ENCODE measurements at places on chromosomes 11 and 22.
A peak's percentile ranks its signal among the peaks of the same experiment; 100 is the strongest.

DNA sequence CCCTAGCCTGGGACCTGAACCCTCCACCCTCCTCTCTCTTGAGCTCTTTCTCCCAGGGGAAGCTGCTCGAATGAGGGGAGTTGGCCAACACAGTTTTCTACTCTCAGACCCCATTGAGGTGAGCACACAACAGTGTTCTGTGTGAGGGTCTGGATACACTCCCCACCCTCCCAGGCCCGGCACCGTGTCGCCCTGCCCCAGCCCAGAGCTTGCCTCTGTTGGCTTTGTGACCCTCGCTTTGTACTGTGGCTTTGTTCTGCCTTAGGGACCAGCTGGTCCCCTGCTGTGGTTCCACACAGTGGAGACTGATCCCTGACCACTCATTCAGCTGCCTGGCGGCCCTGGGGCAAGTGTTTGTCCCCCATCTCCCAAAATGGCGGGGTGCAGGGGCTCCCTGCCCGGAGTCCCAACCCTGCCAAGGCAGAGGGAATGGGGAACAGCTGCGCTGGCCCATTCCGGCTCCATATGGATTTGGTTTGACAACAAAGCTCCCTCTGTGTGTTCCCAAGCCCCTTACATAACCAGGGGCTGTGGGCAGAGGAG, 8.3 kb downstream of the ST3GAL4 start:
- DNase-seq = no peak

GRCh38 chr11:132601875-132602274, 930.4 kb downstream of the OPCML start:
- no peak for DNase-seq

DNA sequence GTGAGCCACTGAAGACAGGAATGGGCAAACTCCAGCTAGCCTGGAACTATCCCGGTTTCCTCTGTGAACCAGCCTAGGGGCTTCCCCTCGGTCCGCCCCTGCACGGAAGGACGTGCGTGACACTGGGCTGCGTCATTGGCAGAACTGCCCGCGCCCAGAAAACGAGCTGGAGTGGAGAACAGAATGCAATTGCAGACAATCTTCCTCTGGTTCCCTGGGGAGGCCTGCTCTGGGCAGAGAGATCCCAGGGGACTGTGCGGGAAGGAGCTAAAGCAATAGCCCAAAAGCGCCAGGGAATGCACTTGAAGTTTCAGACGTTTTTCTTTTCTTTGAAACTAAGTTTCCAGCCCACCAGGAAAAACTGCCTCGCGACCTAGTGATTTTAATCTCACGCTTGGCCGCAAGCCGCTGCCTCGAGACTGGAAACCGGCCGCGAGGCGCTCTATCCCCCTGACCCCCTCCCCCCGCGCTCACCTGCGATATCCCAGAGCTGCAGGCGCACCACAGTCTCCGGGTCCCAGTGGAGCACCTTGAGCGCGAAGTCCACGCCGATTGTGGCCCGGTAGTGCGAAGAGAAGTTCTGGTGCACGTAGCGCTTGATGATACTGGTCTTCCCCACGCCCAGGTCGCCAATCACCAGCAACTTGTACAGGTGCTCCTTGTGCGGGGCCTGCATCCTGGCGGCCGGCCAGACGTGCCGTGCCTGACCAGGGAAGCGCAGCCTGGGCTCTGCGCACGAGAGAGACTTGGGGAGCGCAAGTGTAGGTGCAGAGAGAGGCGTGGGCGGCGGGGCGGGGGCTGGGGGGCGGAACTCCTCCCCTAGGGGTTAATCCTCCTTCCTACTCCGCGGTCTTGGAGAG, at the start of gene RAB38:
Gene RAB38, minus strand, starts transcription at position 735 of the 860 bp plus-strand sequence. Its CDS starts 59 bp downstream, at position 676.
- peak; percentile 75 for DNase-seq

DNA sequence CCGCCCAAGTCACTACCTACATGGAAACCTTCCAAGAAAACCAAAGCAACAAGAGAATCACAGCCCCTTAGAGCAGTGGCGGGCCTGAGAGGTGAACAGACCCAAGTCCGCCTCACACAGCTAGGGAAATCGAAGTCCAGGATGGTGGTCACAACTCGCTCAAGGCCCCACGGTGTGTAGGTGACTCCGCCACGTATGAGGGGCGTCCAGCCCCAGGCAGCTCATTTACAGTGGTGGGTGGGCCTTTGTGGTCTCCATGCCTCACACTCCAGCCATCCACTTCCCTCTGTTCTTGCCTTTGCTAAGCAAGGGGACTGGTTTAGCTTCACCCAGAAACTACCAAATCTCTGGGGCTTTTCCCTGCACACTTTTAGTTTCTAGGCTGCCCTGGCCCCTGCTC, 9.7 kb upstream of the TCF20 start:
- peak; percentile 51 for DNase-seq

- DNase-seq = peak; percentile 89
Observed at GRCh38 chr11:65988791-65989592, 13.0 kb downstream of the EIF1AD start.

GRCh38 chr11:63845303-63845702, 6.4 kb downstream of the MARK2 start:
- DNase-seq = no peak

GRCh38 chr11:44776551-44777208, 49.9 kb downstream of the TSPAN18 start:
- no peak for DNase-seq

DNA sequence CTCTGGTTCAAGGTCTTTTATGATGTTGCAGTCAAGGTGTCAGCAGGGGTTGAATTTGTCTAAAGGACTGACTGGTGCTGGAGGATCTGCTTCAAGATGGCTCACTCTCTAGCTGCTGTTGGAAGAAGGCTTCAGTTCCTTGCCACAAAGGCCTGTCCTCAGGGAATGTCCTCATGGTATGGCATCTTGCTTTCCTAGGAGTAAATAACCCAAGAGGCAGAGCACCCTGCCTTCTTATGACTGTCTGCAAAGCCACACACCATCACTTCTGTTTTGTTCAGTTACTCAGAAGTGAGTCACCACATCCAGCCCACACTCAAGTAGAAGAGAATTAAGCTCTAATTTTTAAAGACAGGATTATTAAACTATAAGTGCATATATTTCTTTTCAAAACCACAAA, 45.2 kb downstream of the PLAAT5 start:
- DNase-seq = no peak

- no peak for DNase-seq
Observed at GRCh38 chr11:46505741-46506482, 87.9 kb downstream of the AMBRA1 start.

- DNase-seq = peak; percentile 62
Observed at GRCh38 chr22:43826142-43827002, 14.3 kb upstream of the EFCAB6 start.

- DNase-seq = no peak
Observed at GRCh38 chr11:82792822-82793569, 59.3 kb upstream of the FAM181B start.

DNA sequence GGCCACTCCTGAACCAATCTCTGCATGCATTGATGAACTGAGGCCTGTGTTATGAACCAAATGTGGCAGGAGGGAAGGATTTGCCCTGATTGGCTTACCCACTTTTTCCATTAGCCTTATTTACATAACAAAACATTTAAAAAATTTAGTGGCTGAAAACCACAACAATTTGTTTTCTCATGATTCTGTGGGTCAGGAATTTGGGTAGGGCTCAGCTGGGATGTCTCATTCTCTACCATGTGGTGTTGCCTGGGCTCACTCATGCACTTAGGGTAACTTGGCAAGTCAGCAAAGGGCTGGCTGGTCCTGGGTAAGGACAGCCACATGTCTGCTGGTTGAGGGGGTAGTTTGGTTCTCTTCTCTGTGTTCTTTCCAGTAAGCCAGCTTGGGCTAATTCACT, 35.1 kb upstream of the CYP2R1 start:
- no peak for DNase-seq

DNA sequence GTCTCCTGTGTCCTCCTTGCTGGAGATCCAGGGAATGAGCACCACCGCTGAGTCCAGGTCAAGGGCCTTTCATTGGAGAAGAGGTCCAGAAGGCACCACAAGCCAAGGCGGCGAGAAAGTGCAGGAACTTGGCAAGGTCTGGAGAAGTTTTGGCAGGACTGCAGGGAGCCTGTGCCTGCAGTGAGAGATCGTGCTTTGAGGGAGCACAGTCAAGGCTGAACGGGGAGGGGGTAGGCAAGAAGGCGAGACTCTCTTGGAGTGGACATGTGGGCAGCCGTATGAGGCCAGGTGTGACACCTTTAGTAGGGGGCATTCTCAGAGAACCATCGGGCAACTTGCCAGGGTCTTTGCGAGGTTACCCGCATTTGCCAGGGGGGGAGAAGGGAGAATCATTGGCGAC, 30.5 kb downstream of the LRRC10B start:
- no peak for DNase-seq

DNA sequence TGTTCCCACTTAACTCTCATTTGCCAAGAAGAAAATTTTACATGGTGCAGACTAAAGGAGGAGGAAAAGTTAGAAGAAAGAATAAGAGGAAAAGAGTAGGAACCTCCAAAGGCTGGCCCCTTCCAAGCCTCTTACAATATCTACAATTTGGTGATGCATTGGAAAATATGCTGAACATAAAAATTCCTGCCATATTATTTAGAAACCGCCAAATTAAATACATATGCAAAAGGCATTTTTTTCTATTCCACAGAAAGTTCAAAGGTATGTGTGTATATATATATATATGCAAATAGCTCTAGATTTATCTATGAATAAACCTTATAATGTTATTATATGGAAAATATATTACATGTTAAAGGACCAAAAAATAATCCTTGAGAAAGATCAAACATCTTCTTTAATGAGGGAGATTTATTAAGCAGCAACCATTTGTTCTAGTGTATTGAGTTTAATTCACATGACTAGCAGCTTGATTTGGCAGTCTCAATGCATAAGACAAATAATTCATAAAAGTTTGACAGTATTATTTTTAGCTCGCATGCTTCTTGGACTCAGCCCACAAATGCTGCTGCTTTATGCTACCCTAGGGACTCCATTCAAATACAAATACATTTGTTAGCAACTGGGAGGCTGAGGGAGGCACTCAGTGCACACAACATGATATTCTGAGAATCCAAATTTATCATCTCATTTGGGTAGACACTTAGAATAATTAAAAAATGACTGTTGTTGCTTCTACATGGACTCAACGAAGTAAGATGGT, 184.9 kb downstream of the SBF2 start:
- no peak for DNase-seq

- no peak for DNase-seq
Observed at GRCh38 chr22:45682064-45682463, 10.4 kb downstream of the ATXN10 start.

- no peak for DNase-seq
Observed at GRCh38 chr11:123268156-123268555, 73.1 kb upstream of the CLMP start.

DNA sequence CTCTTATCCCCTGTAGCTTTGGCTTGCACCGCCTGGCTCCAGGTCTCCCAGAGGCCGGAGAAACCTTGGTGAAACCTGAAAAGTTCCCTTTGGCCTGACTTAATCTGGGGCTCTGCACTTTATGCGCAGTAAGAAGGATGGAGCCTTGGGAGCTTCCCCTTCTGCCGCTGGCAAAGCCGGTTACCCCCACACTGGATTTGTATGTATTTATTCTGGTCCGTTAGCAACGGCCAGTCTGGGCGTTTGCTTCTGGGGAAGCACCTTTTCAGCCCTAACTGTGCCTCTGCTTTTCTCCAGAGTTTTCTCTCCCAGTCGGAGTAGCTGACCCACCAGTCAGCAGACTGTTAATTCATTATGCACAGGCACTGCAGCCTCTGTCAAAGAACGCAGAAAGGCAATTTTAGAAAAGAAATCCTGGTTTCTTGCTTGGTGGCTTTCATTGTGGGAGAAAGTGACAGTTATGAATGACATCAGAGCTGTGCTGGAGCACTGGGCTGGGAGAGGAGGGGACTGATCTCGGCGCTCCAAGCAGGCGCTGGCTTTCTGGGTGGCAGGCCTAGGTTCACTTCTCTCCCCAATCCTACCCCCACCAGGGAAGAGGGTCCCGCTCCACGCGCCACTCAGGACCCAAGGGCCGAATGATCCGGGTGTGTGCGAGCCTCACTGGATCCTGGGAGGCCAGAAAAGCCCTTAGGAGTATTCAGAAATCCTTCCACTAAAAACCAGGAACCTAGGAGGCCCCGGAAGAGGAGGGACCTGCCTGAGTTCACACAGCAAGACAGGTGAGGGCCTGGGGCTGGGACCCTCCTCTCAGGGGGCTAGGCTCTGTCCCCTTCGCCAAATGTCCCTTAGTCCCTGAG, 70.2 kb downstream of the RTL6 start:
- no peak for DNase-seq

GRCh38 chr11:22930816-22931594, 70.7 kb upstream of the CCDC179 start:
- DNase-seq = no peak

DNA sequence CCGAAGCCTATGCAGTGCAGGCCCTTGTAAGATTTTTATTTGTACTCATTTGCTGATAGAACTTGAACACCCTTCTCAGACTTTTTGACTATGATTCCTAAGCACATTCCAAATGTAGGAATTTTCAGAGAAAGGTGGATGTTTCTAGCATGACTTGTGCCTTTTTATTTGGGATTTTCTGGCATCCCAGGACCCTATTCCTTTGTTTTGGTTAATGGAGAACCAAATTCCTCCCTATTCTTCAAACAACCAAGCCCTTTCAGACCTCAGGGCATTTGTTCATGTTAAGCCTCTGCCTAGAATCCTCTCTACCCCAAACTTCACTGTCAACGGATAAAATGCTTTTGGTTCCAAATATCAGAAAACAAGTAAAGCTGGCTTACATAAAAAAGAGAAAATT, 371.1 kb downstream of the DDX10 start:
- DNase-seq = no peak

DNA sequence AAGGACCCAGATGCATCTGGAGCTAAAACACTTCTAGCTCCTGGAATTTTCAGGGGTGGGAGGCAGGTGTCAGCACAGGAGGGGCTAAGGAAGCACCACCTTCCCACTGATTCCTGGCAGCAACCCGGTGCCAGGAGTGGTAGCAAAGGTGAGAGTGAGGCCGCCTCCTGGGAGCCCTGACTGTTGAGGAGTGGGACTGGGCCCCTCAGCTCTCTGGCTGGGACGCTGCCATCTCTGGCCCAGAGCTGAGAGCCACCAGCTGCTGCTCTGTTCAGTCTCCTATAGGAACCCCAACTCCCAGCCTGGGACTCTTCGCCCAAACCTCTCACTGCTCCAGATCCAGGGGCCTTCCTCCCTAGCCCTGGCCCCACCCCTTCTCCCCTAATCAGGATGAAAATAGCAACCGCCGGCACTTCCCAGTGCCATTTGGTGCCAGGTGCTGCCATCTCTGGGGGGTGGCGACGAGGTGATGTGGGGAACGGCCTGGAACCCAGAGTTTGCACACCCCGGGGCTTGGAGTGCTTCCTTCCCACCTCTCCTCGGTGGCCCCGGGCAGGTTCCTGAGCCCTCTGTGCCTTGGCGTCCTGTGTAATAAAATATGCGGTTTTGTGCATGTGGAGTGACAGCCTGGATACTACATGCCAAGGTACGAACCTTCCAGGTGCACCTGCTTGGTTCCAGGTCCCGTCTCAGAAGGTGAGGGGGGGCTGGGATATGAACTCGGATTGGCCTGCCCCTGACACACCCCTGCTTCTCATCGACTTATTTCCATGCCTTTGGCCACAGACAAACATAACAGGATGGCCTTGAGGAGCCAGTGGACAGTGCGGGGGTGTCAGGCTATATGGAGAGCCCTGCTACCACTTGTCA, 35.7 kb upstream of the CELSR1 start:
- no peak for DNase-seq
